KBM-7 (cell line): ENCODE measurements at places on chromosomes 16 and 17.

GRCh38 chr17:1087381-1088241 lies 90.7 kb downstream of the TIMM22 start:
- DNase-seq = no peak

GRCh38 chr16:87790292-87791100 lies 24.7 kb upstream of the KLHDC4 start:
- DNase-seq = no peak

- DNase-seq = no peak
These were observed 18.5 kb downstream of the TBKBP1 start for GRCh38 chr17:47712330-47713023.

GRCh38 chr16:2511128-2511800 lies 2.5 kb upstream of the ATP6V0C start:
- DNase-seq = no peak

DNA sequence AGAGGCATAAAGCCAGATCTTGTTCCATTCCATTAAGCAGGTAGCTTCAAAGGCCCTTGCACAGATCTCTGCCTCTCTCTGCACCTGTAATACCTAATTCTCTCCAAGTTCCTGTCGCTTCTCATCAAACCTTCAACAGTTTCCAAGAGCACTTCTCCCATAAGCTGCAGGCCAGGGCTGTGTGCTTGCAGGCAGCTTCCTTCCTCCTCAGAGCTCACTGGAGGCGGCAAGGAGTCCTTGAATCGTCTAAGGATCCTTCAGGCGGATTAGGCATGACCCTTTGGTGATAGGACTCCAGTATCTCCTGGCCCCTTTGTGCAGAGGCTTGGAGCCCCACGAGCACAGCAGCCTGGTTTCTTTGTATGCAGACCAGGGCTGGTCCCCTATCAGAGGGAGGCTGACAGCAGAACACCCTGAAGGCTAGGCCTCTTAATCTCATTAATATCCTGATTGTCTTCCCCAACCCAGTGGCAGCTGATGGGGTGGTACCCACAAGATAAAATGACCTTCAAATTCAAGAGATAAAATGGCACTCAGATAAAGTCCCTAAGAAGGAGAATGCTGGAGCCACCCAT lies 19.8 kb downstream of the HNF1B start:
- DNase-seq = no peak

DNA sequence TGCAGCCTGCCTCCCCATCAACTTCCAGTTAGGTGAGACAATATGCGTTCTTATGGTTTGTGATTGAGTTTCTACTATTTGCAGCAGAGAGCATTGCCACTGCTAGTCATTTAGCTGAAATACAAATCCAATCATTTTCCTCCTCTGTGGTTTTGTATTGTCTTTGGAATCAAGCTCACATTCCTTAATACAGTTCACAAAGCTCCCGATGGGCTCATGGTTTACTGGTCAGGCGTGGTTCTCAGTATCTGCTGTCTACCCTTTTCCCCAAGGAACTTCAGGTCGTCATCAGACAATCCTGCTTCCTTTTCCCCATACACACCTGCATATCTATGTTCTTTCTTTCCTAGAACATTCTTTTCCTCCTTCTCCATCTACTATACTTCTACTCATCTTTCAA lies 69.6 kb upstream of the GAS7 start:
- DNase-seq = no peak

GRCh38 chr17:43766413-43767052 lies 7.9 kb upstream of the SOST start:
- DNase-seq = peak; percentile 61

DNA sequence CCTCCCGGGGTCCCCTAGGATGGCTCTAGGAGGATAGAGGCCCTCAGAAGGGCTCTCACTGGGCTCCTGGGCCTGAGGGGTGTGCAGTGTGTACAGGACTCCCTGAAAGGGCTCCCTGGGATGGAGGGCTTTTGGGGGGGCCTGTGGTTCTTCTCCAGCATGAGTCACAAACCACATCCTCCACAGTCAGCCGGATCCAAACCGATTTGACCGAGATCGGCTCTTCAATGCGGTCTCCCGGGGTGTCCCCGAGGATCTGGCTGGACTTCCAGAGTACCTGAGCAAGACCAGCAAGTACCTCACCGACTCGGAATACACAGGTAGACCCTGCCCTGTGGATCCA lies 4.5 kb downstream of the TRPV2 start:
- no peak for DNase-seq

- DNase-seq = peak; percentile 76
These were observed 2.1 kb upstream of the IRX5 start for GRCh38 chr16:54928411-54929089.

DNA sequence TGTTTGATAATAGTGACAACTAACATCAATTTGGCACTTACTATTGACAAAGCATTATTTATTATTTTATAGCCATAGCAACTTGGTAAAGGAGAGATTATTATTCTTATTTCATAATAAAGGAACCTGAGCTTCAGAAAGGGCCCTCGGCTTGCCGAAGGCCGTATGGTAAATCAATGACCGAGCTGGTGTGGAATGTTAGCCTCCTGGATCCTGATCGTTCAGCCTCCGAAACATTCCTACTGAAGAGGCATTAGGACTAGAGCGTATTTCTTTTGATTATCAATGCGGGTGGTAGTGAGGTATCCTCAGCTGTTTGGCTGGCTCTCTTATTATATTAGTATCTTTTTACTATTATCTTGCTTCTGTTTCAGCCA lies 199.3 kb upstream of the TBX2 start:
- no peak for DNase-seq

- DNase-seq = no peak
These were observed 120.2 kb upstream of the SALL1 start for GRCh38 chr16:51271156-51271701.

DNA sequence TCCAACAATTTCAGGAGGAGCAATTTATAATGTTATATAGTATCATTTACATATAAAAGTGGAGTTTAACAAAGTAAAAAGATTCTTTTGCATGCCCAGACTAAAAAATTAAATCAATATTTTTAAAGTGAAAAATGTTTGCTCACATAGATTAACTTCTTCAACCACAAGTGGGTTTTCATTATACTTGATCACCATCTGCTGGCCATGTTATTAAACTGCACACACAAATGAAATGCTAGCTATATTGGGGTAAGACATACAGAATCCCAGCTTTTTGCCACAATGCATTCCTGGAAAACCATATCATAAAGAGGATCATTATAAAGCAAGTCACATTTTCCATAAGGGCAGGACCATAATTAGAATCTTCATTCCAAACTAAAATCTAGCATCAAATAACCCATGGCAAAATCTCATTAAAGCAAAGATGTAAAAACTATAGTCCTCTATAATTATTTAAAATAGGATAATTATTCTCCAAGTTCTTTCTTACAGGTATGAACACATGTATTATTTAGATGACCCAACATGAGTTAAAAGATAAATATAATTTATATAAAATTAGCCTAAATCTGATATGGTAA lies 26.3 kb downstream of the CEP112 start:
- peak; percentile 48 for DNase-seq

- DNase-seq = no peak
These were observed 7.4 kb upstream of the FN3KRP start for GRCh38 chr17:82709024-82709675.
